ENCODE measurements at places on chromosomes 13 and 19. TPM values are rescaled to one million over a fixed set of nuclear protein-coding genes. Genes with fewer than 3 reads are reported as not detected.
A peak's percentile ranks its signal among the peaks of the same experiment; 100 is the strongest.

The EDDM13 gene
- total RNA-seq, result not detected

DNA sequence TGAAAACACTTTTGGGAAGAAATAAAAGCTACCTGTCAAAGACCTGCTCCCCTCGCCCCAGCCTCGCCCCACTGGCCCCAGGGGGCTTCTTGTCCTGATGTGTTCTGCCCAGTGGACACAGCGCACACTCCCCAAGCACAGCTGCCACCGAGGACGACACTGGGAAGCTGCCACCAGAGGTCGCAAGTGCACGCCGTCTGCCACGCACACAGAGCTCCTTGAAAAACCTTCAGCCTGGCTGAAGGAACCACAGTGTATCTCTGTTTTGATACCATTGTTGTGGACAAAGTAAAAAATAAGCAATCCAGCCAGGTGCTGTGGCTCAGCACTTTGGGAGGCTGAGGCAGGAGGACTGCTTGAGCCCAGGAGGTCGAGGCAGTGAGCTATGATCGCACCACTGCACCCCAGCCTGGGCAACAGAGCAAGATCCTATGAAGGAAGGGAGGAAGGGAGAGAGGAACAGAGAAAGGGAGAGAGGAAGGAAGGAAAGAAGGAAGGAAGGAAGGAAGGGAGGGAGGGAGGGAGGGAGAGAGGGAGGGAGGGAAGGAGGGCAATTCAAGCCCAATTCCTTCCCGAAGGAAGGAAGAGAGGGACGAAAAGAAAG lies 57.3 kb downstream of the CEBPG start:
- peak; percentile 47 for DNase-seq
- H3K36me3 ChIP-seq, result no peaks in the 10 kb centered on the region
- no peak overlapping the region for H3K27ac ChIP-seq
- H3K4me1 ChIP-seq, result peaks cover 13% of the 10 kb centered on the region
- H3K27me3 ChIP-seq, result no peaks in the 10 kb centered on the region

The GPR12 gene
- total RNA-seq, result not detected

DNA sequence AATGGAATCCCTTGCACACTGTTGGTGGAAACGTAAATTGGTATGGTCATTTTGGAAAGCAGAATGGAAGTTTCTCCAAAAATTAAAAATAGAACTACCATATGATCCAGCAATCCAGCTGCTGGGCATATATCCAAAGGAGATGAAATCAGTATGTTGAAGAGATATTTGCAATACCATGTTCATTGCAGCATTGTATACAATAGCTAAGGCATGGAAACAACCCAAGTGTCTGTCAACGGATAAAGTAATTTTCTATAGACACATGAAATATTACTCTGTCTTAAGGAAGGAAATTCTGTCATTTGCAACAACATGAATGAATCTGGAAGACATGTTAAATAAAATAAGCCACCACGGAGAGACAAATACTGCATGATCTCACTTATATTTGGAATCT lies 124.7 kb downstream of the GPC5 start:
- no peaks in the 10 kb centered on the region for H3K27me3 ChIP-seq
- H3K27ac ChIP-seq, result no peak overlapping the region
- H3K4me3 ChIP-seq, result no peak overlapping the region
- H3K36me3 ChIP-seq, result no peaks in the 10 kb centered on the region
- no peak for DNase-seq
- no peaks in the 10 kb centered on the region for H3K4me1 ChIP-seq

DNA sequence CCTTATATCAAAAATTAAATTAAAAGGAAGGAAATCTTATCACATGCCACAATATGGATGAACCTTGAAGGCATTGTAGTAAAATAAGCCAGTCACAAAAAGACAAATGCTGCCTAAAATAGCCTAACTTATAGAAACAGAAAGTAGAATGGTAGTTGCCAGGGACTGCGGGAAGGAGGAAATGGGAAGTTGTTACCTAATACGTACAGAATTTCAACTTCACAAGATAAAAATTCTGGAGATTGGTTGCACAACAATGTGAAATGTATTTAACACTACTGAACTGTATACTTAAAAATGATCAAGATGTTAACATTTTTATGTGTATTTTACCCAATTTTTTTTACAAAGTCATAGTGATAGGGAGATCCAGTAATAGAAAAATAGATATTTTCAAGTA lies 10.2 kb upstream of the N4BP2L2 start:
- H3K36me3 ChIP-seq, result no peaks in the 10 kb centered on the region
- no peak overlapping the region for H3K27ac ChIP-seq
- DNase-seq, result no peak
- H3K4me1 ChIP-seq, result no peaks in the 10 kb centered on the region
- no peaks in the 10 kb centered on the region for H3K27me3 ChIP-seq

DNA sequence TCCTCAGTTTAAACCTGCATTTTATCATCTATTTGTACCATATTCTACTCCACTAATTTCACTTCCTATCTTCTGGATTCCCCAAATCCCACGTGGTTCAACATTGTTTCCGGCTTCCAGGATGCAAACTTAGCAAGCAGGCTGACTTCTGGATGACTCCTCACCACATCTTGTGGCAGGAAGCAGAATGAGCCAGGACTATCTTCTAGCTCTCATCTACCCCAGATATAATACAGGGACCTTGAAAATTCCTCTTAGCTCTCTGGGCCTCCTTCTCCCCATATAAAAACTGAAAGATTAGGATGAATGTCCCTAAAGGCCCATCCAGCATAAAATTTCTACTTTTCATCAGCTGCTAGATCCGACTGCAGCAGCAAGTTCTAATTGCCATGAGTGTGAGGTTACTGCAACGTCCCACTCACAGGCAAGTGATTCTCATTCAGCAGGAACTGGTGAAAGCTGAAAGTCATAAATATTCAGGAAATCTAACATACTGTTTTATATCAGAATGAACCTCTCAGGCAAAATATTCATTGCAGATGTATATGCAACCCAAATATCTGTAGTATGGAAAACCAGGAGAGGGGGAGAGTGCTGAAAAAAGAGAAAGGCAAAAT lies 93.4 kb downstream of the KCTD12 start:
- no peak for DNase-seq
- no peaks in the 10 kb centered on the region for H3K27me3 ChIP-seq
- H3K27ac ChIP-seq, result no peak overlapping the region
- H3K4me1 ChIP-seq, result peaks cover 3% of the 10 kb centered on the region
- no peak overlapping the region for H3K4me3 ChIP-seq
- H3K36me3 ChIP-seq, result no peaks in the 10 kb centered on the region

- no peak for DNase-seq
- no peak overlapping the region for H3K4me3 ChIP-seq
- no peaks in the 10 kb centered on the region for H3K27me3 ChIP-seq
Measured at GRCh38 chr19:36423925-36424324, 5.5 kb upstream of the ZFP82 start.

DNA sequence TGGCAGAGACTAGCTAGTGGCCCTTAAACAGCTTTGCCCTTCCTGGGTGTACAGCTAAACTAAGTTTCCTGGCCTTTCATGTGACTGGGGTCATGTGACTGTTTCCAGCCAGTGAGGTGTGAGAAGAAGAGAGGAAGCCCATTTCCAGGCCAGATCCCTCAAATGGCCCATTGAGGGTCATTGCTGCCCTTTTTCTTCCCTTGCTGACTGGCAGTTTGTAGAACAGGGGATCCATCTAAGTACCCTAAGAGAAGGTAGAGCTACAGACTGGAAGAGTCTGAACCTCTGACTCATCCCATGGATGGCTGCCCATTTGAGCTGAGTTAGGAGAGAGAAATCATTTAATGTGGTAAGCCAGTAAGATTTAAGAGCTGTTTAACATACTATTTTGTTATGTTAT lies 2.8 kb downstream of the SWSAP1 start:
- H3K27me3 ChIP-seq, result no peaks in the 10 kb centered on the region
- H3K4me1 ChIP-seq, result peaks cover 50% of the 10 kb centered on the region
- no peak overlapping the region for H3K27ac ChIP-seq

- H3K4me3 ChIP-seq, result no peak overlapping the region
- H3K36me3 ChIP-seq, result no peaks in the 10 kb centered on the region
- H3K4me1 ChIP-seq, result no peaks in the 10 kb centered on the region
- no peak for DNase-seq
- no peak overlapping the region for H3K27ac ChIP-seq
Measured at GRCh38 chr13:46463719-46464118, 76.7 kb upstream of the RUBCNL start.

- no peak for DNase-seq
- H3K36me3 ChIP-seq, result no peaks in the 10 kb centered on the region
- no peak overlapping the region for H3K27ac ChIP-seq
- H3K27me3 ChIP-seq, result no peaks in the 10 kb centered on the region
- H3K4me1 ChIP-seq, result no peaks in the 10 kb centered on the region
Measured at GRCh38 chr13:36552334-36552733, 120.0 kb downstream of the CCNA1 start.

- H3K36me3 ChIP-seq, result no peaks in the 10 kb centered on the region
- DNase-seq, result no peak
- H3K4me1 ChIP-seq, result no peaks in the 10 kb centered on the region
- H3K4me3 ChIP-seq, result no peak overlapping the region
Measured at GRCh38 chr13:91891141-91891540, 492.7 kb downstream of the GPC5 start.

The NCR1 gene
- not detected for total RNA-seq

- DNase-seq, result no peak
- no peak overlapping the region for H3K4me3 ChIP-seq
- no peak overlapping the region for H3K27ac ChIP-seq
Measured at GRCh38 chr13:107531816-107532215, 683.5 kb downstream of the LIG4 start.

GRCh38 chr19:55546822-55547614 lies 1.7 kb upstream of the SBK3 start:
- H3K4me1 ChIP-seq, result peaks cover 33% of the 10 kb centered on the region
- H3K4me3 ChIP-seq, result no peak overlapping the region
- DNase-seq, result no peak
- no peaks in the 10 kb centered on the region for H3K36me3 ChIP-seq
- no peaks in the 10 kb centered on the region for H3K27me3 ChIP-seq
- no peak overlapping the region for H3K27ac ChIP-seq

GRCh38 chr13:27599845-27600553 lies 20.3 kb downstream of the LNX2 start:
- H3K27ac ChIP-seq, result peak overlapping the region; percentile 43
- H3K4me3 ChIP-seq, result no peak overlapping the region
- no peaks in the 10 kb centered on the region for H3K36me3 ChIP-seq
- peak; percentile 44 for DNase-seq
- no peaks in the 10 kb centered on the region for H3K27me3 ChIP-seq
- peaks cover 20% of the 10 kb centered on the region for H3K4me1 ChIP-seq

DNA sequence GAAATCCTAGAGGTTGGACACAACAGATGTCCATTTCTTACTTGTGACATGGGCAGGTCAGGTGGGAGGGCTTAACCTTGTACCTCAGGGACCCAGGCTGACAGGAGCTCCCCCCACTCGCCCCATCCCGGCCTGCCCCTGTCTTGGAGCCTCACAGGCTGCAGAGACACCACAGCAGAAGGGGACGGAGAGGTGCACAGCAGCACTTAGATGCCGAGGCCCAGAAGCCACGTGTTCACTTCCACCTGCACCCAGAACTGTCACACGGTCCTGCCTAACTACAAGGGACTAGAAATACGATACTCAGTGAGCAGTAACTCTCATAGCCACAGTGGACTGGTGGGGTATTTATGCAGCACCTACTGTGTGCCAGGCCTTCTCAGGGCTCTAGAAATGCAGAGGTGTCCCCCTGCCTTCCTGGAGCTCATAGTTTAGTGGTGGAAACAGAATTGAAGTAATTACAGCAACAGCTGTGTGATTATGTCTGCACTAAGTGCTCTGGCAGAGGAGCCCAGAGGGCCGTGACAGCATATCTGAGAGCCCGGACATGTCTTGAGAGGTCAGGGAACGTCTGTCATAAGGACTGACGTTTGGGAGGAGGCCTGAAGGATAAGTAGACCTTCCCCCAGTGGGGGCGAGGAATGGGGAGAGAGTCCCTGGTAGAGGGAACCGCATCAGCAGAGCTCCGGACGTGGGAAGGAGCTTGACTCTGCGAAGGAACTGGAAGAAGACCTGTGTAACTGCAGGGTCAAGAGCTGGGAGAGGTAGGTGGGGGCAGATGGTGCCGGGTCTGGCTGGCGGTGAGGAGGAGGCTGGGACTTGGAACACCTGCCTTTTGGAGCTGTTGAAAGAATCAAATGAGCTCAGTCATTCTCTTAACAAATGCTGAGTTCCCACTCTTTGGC lies 130.0 kb downstream of the SIPA1L3 start:
- no peak for DNase-seq
- H3K27me3 ChIP-seq, result no peaks in the 10 kb centered on the region
- H3K4me1 ChIP-seq, result peaks cover 14% of the 10 kb centered on the region
- H3K4me3 ChIP-seq, result no peak overlapping the region

DNA sequence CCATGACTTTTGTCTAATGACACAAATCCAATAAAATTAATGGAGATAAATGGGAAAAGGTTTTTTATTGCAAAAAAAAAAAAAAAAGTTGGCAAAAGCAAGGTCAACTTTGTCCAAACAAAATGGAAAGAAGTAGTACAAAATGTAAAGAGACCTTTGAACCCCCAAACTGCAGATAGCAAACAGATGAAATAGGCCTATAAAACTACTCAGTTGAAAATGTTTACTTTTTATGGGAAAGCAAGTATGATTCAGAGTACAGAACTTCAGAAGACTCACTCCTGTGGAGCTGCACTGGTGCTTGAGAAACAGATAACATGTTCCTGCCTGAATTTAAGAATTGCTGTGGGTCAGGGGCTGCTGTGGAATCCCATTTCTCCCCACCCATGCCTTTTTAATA lies 9.8 kb upstream of the ZNF177 start:
- no peak for DNase-seq
- no peaks in the 10 kb centered on the region for H3K27me3 ChIP-seq
- H3K4me1 ChIP-seq, result no peaks in the 10 kb centered on the region
- H3K4me3 ChIP-seq, result no peak overlapping the region

GRCh38 chr19:29248332-29248844 lies 35.4 kb upstream of the UQCRFS1 start:
- no peak for DNase-seq
- no peaks in the 10 kb centered on the region for H3K4me1 ChIP-seq
- H3K27me3 ChIP-seq, result no peaks in the 10 kb centered on the region
- no peak overlapping the region for H3K4me3 ChIP-seq

The ATF5 gene
- total RNA-seq, result 19.9 TPM

- H3K36me3 ChIP-seq, result no peaks in the 10 kb centered on the region
- DNase-seq, result no peak
- H3K27ac ChIP-seq, result no peak overlapping the region
- no peaks in the 10 kb centered on the region for H3K27me3 ChIP-seq
- no peaks in the 10 kb centered on the region for H3K4me1 ChIP-seq
Measured at GRCh38 chr13:22960827-22961226, 220.0 kb upstream of the SGCG start.

DNA sequence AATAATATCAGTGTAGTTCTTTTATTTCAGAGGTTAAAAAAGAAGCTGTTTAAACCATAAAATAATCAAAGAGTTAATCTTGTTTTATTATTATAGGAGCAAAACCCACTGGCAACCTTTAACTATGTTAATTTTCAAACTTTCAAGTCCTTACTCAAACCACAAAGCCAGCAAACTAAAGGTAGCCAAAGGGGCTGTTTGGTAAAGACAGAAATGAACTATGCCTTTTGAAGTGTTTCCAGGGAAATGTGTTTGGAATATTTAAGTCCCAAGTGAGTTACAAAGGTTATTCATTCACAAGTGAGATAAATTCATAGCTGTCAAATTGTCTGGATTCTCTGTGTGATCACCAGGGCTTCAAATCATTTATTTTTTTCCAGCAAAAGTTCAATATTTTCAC lies 264.7 kb downstream of the MZT1 start:
- no peak overlapping the region for H3K27ac ChIP-seq
- no peaks in the 10 kb centered on the region for H3K27me3 ChIP-seq
- H3K36me3 ChIP-seq, result no peaks in the 10 kb centered on the region
- no peaks in the 10 kb centered on the region for H3K4me1 ChIP-seq
- DNase-seq, result no peak

The FUT1 gene
- not detected for total RNA-seq
